ENCODE measurements at places on chromosomes 1 and 21.

GRCh38 chr1:164673584-164674214 lies 114.7 kb downstream of the PBX1 start:
- DNase-seq: no peak

DNA sequence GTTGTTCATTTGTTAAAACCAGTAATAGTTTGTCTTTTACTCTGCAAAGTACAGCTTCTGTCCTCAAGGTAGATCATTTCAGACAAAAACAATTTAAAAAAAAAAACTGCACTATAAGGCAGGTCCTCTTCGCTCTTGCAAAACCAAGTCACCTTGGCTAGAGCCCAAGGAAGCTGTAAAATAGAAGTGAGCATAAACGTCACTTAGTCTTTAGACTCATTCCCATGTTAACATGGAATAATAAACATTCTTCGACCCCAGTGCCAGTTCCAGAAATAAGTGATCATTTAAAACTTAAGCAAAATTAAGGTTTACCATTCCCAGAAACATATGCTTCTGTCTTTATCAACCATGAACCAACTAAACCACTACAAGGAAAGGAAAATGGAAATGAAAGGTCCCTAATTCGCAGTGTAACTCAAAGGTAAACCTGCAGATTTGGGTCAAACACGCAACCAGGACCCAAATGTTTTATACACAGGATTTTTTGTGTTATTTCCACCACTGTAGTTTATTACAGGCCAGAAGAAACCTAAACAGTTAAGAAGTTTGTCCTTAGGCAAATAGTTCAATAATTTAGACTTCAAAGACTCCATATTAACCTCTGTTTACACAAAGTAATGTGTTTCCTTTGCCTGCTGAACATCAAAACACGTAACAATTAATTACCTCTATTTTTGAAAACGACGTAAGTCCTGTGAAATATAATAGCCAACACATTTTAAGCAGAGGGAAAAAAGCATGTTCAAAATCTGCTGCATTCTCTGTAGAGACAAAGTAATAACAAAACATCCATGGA lies 54.6 kb downstream of the TGFBR3 start:
- DNase-seq: no peak

DNA sequence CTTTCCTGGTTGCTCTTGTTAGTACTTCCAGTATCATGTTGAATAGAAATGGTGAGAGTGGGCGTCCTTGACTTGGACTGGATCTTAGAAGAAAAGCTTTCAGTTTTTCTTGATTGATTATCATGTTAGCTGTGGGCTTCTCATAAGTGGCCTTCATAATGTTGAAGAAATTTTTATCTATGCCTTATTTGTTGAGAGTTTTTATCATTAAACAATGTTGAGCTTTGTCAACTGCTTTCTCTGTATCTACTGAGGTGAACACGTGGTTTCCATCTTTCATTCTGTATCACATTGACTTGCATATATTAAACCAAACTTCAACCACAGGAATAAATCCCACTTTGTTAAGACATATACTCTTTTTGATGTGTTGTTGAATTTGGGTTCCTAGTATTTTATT lies 29.4 kb downstream of the PRKAB2 start:
- DNase-seq: no peak

DNA sequence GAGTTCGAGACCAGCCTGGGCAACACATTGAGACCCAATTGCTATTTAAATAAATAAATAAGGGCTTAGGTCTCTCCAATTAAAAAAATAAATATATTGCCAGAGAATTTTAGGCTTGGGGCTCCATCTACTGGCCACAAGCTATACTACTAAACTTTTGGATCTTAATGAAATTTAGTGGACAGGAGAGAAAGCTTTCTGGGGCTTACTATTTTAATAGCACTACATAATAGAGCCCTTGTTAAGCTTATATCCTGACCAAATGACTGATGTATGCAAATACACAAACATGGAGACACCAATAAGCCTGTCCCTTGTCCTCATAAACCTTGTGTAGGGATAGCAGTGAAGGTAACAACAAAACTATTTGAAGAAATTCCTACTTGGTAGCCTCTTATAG lies 18.4 kb downstream of the CCT3 start:
- DNase-seq: no peak

- no peak for DNase-seq
Observed at GRCh38 chr1:168825129-168825528, 96.1 kb upstream of the DPT start.

- no peak for DNase-seq
Observed at GRCh38 chr1:47477595-47478080, 39.8 kb downstream of the FOXD2 start.

- DNase-seq: no peak
Observed at GRCh38 chr1:117673405-117673804, 67.6 kb downstream of the TENT5C start.

DNA sequence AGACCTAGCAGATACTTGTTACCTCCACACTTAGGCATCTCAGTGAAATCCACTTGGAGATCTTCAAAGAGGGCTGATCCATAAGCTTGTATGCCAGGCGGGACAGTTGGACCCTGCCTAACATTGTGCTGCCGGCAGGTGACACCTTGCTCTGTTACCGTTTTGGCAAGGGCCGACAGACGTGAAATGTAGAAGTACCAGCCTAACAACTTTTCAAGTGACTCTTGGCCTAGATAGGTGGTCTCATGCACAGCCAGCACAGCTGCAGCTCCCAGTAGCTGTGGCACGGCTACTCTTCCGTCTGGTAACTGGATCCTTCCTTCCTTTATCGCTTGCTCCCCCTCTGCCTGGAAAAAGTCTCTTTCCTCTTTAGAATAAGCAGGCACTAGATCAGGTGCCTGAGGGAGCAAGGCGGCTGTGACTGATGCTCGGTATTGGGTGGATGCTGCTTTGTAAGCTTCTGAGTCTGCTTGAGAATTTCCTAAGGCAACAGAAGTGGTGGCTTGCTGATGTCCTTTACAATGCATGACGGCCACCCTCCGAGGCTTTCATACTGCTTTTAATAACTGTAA lies 713.5 kb downstream of the AMY1C start:
- no peak for DNase-seq

DNA sequence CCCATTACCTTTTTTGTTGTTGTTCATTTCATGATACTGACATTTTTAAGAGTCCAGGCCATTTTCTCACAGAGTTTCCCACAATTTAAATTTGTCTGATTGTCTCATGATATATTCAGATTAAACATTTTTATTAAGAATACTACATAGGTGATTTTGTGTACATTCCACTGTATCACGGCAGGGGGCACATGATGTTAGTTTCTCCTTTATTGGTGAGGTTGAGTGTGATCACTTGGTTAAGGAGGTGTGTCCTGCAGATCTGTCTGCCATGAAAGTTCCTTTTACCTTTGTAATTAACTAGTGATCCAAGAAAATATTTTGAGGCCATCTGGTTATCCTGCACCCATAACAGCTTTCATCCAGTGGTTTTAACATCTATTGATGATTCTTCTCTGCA lies 11.8 kb downstream of the RTCA start:
- no peak for DNase-seq

- DNase-seq: no peak
Observed at GRCh38 chr1:155706139-155706538, 17.2 kb downstream of the DAP3 start.

DNA sequence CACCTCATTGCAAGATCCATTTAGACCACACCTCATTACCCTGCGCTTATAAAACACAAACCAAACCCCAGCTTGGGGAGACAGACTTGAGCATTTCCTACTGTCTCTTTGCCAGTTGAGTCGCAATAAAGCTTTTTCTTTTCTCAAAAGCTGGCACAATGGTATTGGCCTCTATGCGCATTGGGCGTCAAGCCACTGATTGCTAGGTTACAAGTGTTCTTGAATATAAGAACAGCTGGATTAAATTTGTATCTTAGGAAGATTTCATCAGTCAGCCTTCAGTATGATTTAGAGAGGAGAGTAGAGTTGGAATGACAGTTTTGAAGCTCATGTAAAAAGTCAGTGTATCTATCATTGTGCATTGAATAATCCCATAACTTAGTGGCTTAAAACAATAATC lies 84.9 kb upstream of the RAB4A start:
- no peak for DNase-seq

DNA sequence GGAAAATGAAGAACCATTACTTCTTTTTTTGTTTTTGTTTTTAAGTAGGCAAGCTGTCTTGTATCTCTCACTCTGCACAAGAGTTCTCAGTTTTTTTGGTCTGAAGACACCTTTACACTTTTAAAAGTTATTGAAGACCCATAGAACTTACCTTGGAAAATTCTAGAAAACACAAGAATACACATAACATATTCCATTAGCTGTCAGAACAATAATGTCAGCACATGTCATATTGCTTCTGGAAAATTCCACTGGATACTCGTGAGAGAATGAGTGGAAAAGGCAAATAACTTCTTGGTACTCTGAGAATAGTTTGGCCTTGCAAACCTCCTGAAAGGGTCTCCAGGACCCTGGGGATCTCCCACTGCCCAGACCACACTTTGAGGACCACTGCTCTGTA lies 4.8 kb downstream of the FBXO28 start:
- no peak for DNase-seq

GRCh38 chr1:186531561-186532165 lies 70.7 kb upstream of the PDC start:
- DNase-seq: no peak

GRCh38 chr1:1279028-1279427 lies 1.2 kb upstream of the SCNN1D start:
- no peak for DNase-seq

DNA sequence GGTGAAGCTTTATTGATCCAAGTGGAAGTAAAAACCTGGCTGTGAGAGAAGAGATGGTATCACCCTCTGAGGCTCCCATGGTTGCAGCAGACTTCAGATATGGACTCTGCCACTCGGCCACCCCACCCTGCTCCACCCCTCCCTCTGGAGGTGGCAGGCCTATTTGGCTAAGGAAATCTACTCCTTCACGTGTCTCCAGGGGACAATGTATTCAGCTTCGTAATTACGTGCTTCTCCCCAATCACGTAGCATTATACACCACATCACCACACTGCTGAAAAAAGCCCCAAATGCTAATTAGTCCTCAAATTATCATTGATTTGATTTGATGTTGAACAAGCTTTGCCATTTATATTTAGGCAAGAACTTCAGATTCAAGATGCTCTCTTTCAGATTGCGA lies 220.7 kb downstream of the OMA1 start:
- DNase-seq: no peak

DNA sequence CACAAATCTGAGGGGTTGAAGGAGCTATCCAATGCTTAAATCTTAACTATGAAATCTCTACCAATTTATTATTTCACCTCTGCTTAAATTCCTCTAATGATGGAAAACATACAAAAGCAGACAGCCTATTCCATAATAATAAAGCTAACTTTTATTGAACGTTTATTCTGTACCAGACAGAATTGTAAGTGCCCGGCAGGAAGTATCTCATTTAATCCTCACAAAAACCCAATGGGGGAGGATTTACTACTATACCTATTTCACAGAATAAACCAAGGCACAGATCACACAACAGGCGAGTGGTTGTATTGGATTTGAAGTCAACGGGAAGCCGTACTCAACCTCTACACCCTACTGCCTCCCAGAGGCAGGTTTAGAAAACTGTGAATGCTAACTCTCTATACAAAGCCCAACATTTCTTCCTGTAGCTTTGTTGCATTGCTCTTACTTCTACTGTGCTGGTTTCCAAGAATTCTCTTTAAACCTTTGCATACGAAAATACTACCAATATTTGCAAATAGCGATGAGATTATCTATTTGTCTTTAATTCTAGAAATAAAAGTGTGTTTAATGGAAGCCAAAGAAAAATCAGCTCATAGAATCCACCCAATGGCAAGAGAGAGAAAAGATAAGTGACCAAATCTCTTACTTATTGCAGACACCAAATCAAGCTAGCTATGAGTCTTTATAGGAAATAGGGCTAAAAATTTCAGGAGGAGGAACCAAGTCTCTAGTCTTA lies 33.5 kb upstream of the C1orf53 start:
- DNase-seq: no peak

DNA sequence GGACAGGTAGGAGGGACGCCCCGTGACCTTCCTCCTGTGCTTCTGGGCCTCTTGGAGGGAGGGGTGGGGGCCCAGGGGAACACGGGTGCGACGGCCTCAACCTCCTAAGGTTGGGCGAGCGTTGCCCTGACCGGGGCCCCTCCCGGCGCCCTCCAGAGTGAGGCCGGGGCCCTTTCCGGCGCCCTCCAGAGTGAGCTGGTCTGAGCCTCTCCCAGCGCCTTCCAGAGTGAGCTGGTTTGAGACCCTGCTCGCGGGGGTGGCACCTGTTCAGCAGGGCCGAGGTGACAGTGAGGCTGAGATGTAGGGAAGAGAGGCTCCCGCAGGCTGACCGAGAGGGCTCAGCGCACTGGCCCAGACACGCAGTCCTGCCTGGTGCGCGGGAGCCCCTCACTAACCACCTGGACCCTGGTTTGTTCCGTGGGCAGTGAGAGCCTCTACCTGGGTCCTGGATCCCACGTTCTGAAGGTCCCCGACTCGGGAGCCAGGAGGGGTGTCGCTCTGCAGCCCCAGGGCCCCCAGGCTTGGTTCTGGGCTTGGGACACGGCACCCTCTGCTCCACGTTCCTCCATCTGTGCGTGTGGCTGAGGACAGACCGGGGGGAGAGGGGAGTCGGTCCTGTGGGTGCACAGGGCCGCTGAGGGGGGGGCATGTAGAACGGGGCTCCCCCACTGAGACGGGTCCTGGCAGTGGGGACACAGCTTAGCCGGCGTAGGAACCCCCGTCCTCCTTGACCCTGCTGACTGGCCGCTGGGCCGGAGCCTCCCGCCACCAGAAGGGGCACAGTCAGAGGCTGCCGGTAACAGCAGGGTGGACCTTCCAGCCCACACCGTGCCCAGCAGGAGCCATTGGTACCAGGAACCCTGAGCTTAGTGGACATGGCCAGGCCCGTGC lies 1.4 kb downstream of the COL6A1 start:
- no peak for DNase-seq

- DNase-seq: no peak
Observed at GRCh38 chr1:182259229-182259872, 132.2 kb downstream of the GLUL start.

DNA sequence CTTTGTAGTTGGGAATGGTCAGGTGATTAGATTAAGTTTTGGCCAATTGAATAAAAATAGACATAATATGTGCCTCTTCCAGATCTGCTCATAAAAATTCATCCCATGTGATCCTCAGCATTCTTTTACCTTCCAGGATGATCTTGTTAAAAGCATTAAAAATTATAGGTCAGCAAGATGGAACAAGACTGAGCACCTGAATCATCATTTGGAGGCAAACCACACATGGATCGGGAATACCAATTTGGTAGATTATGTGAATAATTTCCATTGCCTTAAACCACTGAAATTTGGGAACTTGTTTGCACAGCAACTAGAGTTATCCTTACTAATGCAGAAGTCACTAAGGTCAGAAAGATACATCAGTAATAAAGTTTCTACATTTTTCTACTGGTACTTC lies 681.4 kb upstream of the ADGRL2 start:
- no peak for DNase-seq
